ENCODE measurements at places on chromosomes 1 and 21. TPM values are rescaled to one million over a fixed set of nuclear protein-coding genes. Genes with fewer than 3 reads are reported as not detected.

- no peaks in the 10 kb centered on the region for H3K27me3 ChIP-seq
- no peaks in the 10 kb centered on the region for H3K4me1 ChIP-seq
- peak; percentile 68 for DNase-seq
- H3K36me3 ChIP-seq, result no peaks in the 10 kb centered on the region
Measured at GRCh38 chr1:107750364-107750959, 214.5 kb downstream of the VAV3 start.

Gene TMED5
- total RNA-seq, result 59.0 TPM

DNA sequence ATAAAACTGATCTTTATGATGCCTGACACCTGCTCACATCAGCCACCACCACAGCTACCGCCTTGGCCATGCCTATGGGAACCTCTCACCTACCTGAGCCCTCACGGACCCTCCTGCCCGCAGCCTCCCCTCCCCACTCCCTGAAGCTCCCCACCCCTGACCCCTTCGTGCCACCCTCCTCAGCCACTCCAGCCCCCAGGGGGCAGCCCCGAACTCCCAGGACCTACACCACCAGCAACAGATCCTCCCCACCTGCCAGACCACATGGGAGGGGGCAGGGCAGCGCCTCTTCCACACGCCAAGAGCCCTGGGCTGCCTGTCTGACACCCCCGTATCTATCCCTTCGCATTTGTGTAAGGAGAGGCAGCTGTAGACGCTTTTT is 14.2 kb upstream of the ARHGEF16 start:
- no peak for DNase-seq
- no peaks in the 10 kb centered on the region for H3K4me1 ChIP-seq
- no peaks in the 10 kb centered on the region for H3K36me3 ChIP-seq
- peaks cover 3% of the 10 kb centered on the region for H3K27me3 ChIP-seq
- no peak overlapping the region for H3K27ac ChIP-seq

DNA sequence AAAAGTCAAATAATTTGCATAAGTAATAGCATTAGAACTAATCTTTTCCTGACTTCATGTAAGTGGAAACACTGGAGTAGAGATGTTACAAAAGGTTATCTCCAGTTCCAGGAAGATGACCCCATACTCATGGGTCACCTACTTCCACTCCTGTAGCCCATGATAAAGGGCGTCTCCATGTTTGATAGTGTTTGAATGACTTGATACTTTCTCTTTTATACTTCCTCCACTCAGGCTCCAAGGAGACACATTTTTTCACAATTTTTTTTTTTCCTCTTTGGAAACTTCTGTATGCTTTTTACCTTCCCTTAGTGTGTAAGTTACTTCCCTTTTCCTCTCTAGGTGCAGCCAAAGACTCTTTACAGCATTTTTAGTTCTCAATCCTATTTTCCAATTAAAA is 382.1 kb upstream of the B3GALT2 start:
- H3K4me1 ChIP-seq, result no peaks in the 10 kb centered on the region
- DNase-seq, result no peak
- no peaks in the 10 kb centered on the region for H3K27me3 ChIP-seq
- no peak overlapping the region for H3K27ac ChIP-seq

- H3K36me3 ChIP-seq, result no peaks in the 10 kb centered on the region
- DNase-seq, result no peak
- no peak overlapping the region for H3K27ac ChIP-seq
- no peaks in the 10 kb centered on the region for H3K4me1 ChIP-seq
- H3K4me3 ChIP-seq, result no peak overlapping the region
Measured at GRCh38 chr1:17488995-17489767, 49.7 kb upstream of the RCC2 start.

Measured in prostate gland (tissue), 2 donors.